ENCODE measurements at places on chromosomes 1 and 21.

- DNase-seq, result no peak
Measured at GRCh38 chr1:234950598-234950997, 178.0 kb downstream of the TOMM20 start.

DNA sequence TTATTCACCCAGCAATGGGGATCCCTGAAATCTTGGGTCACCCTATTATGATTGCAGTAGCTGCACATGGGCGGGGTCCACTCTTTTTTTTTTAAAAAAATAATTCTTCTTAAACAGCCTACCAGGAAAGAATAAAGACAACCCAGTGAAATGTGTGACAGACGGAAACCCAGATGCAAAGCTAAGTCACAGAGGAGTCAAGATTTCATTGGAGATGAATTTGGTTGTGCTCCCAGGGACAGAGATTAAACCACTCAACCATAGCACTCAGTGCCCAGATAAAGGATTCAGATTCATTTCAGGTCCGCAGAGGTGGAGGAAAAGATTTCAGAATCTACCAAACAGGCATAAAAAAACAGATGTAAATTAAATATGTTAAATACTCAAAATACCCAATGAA lies 583.5 kb upstream of the ZP4 start:
- DNase-seq, result no peak

GRCh38 chr1:34612091-34612827 lies 142.6 kb upstream of the GJB5 start:
- DNase-seq, result no peak

DNA sequence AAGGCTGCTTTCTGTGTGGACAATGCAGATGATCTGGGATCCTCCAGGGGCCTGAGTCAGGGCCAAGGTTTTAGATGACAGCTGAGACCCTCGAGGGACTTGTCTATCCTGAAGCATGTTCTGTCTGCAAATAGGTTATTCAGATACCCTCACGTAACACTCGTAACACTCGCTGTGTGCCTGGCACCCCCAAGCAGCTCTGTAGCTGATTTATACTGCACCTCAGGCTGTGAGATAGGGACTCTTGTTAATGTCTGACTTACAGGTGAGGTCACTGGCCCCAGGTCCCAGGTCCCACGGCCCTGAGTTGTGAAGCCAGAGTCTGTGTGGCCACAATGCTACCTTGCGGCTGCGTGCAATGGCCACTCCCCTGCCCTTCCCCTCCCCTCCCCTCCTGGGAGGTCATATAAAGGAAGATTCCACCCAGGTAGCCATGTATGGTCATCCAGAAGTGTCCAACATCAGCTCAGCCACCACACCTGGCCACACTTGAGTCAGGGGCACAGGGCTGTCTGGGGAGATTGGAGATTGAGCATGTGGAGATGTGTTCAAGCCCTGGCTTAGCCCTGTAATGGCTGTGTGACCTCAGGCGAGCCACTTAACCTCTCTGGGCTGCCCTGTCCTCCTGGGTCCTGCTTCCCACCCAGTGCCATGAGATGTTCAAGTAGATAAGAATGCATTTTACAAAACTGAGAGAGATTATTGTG lies 687.7 kb downstream of the MATN1 start:
- no peak for DNase-seq

DNA sequence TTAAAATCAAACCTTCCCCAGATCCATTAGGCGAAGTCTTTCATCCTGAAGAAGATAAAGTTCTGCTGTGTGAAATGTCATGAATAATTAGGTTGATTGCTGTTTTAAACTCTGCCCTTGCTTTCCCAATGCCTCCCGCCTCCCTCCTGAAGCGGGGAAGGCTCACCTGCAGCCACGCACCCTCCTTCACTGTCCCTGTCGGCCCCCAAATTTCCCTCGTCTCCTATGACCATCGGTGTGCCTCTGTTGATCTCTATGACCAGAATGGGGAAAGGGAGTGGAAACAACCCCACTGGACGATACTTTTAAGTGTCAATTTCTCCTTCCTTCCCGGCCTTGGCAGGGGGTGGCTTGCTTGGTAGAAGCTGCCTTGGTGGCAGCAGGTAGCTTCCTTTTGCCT lies 35.1 kb downstream of the LHX4 start:
- no peak for DNase-seq
